ENCODE measurements at places on chromosomes 13 and 19.

- no peak for DNase-seq
These were observed 328.2 kb downstream of the DIAPH3 start for GRCh38 chr13:59835569-59835968.

DNA sequence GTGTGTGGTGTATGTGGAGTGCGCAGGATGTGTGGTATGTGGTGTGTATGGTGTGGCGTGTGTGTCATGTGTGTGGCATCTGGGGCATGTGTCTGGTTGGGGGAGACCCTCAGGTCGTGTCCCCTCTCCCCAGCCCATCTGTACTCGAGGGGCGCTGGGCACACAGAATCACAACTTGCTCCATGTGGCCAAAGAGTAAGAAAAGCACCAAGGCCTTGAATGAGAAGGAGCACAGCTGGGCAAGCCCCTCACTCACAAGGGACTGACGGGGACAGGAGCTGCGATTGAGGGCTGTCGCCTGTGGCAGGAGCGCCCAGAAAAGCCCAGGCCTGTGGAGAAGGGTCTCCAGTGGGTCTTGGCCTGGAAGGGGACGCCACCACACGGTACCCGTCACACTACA, 62.8 kb downstream of the PEPD start:
- no peak for DNase-seq

DNA sequence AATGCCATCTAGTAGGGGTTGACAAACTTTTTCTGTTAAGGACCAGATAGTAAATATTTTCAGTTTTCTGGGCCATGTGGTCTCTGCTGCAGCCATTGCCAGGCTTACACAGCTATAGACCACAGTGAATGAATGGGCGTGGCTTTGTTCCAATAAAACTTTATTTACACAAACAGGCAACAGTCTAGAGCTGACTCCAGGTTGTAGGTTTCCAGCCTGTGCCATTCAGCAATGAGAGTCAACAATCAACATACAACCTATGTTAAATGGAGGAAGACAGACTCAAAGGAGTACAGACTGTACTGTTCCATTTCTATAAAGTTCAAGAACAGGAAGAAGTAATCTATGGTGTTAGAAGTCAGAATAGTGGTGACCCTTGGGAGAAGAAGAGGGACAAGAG, 15.2 kb upstream of the IZUMO2 start:
- no peak for DNase-seq

- DNase-seq: no peak
These were observed 12.4 kb upstream of the ITM2B start for GRCh38 chr13:48220592-48220980.

DNA sequence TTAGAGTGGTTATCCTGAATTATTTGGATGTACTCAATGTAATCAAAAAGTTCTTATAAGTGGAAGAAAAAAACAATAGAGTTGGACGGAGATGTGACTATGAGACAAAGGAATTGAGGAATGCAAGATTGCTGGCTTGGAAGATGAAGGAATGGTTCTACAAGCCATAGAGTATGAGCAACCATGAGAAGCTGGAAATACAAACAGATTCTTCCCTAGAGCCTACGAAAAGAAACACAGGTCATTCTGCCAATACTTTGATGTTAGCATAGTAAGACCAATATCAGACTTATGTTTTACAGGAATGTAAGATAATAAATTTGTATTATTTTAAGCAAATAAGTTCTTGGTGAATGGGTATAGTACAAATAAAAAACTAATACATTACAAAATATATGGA, 249.2 kb downstream of the DIAPH3 start:
- DNase-seq: no peak

GRCh38 chr13:20667857-20668437, 35.6 kb upstream of the IL17D start:
- DNase-seq: no peak

- no peak for DNase-seq
These were observed 577.9 kb downstream of the LMO7 start for GRCh38 chr13:76214001-76214400.

DNA sequence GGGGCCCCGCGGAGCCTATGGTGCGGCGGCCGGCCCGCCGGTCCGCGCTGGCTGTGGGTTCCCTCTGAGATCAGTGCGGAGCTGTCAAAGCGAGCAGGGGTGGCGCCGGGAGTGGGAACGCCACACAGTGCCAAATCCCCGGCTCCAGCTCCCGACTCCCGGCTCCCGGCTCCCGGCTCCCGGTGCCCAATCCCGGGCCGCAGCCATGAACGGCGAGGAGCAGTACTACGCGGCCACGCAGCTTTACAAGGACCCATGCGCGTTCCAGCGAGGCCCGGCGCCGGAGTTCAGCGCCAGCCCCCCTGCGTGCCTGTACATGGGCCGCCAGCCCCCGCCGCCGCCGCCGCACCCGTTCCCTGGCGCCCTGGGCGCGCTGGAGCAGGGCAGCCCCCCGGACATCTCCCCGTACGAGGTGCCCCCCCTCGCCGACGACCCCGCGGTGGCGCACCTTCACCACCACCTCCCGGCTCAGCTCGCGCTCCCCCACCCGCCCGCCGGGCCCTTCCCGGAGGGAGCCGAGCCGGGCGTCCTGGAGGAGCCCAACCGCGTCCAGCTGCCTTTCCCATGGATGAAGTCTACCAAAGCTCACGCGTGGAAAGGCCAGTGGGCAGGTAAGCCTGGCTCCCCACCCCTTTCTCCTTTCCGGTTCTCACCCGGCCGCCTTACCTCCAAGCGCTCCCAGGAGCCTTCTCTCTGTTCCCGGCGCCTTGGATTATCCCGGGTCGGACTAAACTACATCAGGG, at the start of gene PDX1:
Gene PDX1 (plus strand): TSS at position 67 of the 743 bp plus-strand sequence. CDS start 139 bp downstream, at position 206.
- DNase-seq: no peak

DNA sequence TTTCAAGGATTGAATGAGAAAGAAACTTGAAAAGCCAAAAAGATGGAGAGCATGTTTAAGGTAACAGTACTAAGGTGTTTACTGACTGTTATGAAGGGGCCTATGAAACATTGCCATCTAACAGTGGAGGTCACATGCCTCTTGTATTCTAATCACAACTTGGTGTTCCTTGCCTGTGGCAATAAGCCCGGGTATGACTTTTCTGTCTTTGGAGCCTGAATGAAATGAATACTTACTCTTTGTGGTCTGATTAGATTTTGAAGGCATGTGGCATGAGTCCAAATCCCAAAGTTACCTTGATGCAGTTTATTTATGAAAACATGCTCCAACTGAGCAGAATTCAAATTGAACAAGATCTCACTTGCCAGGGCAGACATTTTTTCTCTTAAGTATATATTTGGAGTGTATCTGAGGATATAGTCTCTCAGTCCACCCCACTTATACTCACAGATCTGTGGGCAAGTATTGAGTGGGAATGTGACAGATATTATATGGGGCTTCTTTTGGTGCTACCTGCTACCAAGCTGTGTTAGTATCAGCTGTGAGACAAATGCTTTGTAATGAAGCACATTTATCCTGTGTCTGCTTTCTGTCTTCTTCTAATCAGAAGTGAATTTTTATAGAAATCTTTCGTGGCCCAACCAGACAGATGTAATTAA, 67.5 kb downstream of the B3GLCT start:
- DNase-seq: no peak

DNA sequence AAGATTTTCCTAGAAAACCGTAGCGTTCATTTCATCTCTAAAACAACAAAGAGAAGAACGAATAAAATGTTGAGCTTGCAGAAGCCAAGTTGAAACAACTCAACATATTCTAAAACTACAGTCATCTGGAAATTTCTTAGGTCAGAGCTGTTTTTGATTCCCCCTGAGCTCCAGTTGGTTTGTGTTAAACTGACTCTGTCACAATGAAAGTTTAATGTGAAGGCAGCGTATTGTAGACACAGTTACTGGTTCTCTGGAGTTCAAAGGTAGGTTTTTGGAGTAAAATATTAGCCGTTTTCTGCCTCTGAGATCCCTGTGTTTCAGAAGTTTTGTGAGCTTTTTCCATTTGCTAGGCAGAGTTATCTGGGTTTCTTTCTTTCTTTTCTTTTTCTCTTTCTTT, 2.2 kb downstream of the ARHGEF7 start:
- DNase-seq: no peak

DNA sequence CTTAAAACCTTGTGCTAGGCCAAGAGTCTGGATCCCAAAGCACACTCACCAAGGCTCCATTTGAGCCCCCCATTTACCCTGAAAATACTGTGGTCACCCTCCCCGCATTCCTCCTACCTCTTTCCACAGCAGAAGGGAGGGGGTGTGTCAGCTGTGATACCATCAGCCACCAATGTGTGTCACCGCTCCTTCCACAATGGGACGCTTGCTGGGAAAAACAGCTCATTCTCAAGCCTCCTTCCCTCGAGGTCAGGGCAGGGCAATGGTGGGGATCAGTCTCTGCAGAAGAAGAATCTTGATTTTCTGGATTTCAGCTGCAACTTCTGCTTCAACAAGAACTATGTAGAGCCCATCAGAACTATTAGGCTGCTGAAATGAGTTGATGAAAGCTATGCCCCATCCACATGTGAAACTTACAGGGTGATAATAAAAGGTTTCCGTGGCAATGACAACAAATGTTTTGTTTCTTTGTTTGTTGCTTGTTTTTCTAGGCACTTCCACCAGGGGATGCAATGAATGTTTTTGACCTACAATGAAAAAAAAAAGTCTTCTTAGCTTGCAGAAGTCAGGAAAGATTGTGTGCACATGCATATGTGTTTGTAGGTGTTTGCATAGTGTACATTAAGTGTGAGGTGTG, 26.4 kb upstream of the ZNF507 start:
- DNase-seq: no peak

GRCh38 chr19:2761309-2761677, 21.5 kb upstream of the SLC39A3 start:
- no peak for DNase-seq

DNA sequence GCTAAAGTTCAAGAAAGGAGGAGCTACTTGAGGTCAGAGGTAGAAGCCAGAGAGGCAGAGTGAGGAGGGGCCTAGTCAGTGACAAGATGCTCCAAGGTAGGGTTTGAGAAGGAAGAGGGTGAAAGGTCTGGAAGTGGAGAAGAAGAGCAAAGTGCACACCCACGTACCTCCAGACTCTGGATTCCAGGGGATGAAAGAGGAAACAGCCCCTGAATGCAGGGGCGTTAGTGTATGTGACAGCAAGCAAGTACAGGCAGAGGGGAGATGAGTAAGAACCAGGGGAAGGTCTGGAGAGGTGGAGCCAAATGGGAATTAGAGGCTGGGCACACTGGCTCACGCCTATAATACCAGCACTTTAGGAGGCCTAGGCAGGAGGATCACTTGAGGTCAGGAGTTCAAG, 8.7 kb downstream of the RPS28 start:
- no peak for DNase-seq

GRCh38 chr19:12034198-12034597, 1.3 kb downstream of the ZNF433 start:
- no peak for DNase-seq

- DNase-seq: no peak
These were observed 115.9 kb upstream of the PCDH20 start for GRCh38 chr13:61531383-61532065.

GRCh38 chr13:104270731-104271130, 1204.5 kb upstream of the SLC10A2 start:
- DNase-seq: no peak

- no peak for DNase-seq
These were observed 127.2 kb downstream of the DNAJC15 start for GRCh38 chr13:43150369-43151207.

DNA sequence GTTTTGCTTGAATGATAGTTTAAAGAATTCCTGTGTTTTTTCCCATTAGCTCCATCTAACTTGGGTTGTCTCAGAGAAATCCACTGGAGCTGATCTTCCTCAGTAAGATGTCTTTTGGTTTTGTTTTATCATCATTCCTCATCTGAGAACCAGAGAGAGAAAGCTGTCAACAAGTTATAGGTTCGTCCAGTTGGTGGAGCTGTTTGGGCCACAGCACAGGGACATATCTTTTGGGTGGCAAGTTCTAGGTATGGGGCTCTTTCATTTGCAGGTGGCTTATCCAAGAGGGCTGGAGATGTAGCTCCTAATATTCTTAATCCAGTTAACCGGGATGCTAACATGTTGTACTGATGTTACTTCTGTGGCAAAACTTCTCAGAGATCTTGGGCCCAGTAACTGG, 174.2 kb downstream of the KCNRG start:
- no peak for DNase-seq

GRCh38 chr19:3544742-3545668, 6.0 kb downstream of the TEKTIP1 start:
- no peak for DNase-seq

DNA sequence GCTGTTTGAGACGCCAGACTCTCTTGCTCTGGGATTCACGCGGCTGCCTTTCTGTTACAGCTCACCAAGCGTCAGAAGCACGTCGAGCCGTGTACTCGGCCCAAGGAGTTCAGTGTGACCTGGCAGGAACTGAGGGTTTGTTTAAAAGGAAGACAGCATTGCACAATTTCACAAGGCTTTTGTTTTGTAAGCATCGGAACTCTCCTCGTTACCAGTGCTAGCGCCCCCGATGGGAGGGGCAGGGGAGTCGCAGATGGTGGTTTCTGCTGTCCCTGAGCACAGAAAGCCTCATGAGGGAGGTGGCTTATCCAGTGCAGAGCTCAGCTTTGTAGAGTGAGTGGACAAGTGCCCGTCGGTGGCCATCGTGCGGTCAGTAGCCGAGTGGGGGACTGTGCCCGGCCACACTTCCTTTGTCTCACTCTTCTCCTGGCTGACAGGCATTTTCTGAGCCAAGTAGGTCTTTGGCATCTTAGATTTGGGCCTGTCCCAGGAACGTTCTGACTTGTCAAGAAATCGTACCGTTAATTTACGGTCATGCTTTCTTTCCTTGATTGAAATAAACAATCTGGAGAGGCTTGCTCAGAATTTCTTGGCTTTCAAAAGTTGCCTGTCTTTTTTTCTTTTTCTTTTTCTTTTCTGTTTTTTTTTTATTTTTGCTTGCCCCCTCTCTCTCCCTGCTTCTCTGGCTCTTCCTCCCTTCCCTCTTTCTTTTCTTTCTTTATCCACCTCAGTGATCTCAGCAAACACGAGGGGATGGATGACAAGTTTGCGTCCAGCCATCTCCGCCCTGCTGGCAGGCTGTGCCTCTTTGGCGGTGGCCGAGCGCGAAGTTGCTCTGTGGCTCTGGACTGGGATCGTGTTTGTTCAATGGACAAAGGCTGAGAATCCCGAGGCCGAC, 7.7 kb downstream of the KDM4B start:
- DNase-seq: no peak

GRCh38 chr19:16878181-16878965, 10.4 kb upstream of the F2RL3 start:
- DNase-seq: no peak

DNA sequence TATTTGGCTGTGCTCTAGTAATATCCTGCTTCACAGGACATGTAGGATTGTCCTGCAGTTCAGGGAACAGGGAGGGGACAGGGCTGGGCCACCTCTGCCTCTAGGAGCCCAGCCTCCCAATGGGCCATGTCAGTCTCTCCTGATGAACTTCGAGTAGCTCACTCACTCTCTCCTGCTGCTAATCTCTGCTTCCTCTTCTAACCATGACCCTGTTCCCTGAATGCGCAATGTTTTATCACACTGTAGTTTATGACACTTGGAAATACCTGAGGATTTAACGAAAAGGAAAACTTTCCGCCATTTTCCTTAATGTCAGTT, 9.2 kb downstream of the PARP4 start:
- DNase-seq: no peak

- no peak for DNase-seq
These were observed 805 bp upstream of the PTOV1 start for GRCh38 chr19:49850221-49850486.

GRCh38 chr13:40475617-40476016, 190.8 kb downstream of the FOXO1 start:
- no peak for DNase-seq
